ENCODE measurements at places on chromosomes 6 and 20.

DNA sequence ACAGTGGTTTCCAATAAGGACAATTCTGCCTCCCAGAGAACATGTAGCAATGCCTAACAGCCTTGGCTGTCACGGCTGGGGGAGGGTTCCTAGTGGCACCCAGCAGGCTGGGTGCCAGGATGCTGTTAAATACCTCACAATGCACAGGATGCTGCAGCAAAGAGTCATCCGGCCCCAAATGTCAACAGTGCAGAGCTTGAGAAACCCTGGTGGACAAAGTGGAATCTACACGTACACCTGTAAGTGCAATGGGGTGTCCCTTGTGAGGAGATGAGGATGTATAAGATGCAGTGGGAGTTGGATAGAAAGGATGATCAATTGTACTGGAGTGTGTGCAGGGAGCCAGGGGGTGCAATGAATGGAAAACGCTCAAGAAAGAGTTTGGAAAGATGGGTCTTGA lies 142.4 kb downstream of the FNDC1 start:
- DNase-seq, result no peak

- DNase-seq, result no peak
Measured at GRCh38 chr6:28555136-28555535, 29.5 kb downstream of the GPX5 start.

- DNase-seq, result no peak
Measured at GRCh38 chr6:28841290-28841689, 82.5 kb downstream of the TRIM27 start.

- no peak for DNase-seq
Measured at GRCh38 chr6:113825781-113826180, 31.4 kb upstream of the MARCKS start.

DNA sequence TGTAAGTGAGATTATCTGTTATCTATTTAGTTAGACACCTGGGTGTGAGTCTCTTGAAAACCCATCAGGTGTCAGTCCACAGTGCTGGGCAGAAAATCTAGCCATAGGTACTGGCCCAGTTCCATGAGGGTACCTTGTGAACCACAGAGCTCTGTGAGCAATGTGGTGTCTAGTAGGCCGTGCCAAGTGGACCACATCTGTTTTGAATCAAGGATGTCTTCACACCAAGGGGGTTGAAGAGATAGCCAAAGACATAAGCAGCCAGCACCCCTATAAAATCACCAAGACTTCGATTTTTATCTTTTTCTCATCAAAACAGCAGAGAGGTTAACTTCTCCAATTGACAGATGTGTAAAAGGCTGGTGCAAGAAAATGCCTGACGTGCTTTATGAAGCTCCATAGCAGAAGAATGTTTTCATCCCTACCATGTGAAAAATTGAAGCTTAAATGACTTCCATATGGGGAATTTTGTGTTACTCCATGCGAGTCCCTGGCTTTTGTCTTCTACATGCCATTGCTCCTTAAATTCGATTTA lies 368.7 kb downstream of the HAO1 start:
- DNase-seq, result no peak
